ENCODE measurements at places on chromosomes 1 and 21.

GRCh38 chr1:204307334-204307883 is 52.3 kb downstream of the PLEKHA6 start:
- H3K36me3 ChIP-seq: no peaks in the 10 kb centered on the region
- H3K4me1 ChIP-seq: peaks cover 9% of the 10 kb centered on the region
- H3K4me3 ChIP-seq: peak overlapping the region; percentile 43
- no peak for DNase-seq
- no peaks in the 10 kb centered on the region for H3K27me3 ChIP-seq
- H3K27ac ChIP-seq: peak overlapping the region; percentile 40

DNA sequence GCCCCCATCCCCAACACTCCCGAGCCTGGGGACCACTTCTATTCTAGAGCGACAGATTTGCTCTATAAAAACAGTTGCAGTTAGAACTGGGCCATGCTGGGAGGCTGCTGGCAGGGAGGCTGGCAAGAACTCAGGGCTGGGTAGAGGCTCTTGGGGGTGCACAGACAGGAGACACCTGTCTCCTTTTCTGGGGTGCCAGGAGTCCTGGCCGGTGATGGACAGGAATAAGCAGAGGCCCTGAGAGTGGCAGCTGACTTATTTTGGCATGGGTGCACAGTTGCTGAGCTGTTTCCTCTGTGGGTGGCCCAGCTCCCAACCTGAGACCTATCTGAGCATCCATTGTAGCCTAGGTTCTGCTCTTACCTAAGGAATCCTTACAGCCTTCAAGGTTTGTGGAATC is 39.2 kb upstream of the TMPRSS2 start:
- DNase-seq: no peak
- no peak overlapping the region for H3K4me3 ChIP-seq
- H3K4me1 ChIP-seq: no peaks in the 10 kb centered on the region
- H3K27ac ChIP-seq: no peak overlapping the region

GRCh38 chr1:2135441-2135841 is 59.1 kb downstream of the FAAP20 start:
- H3K27me3 ChIP-seq: no peaks in the 10 kb centered on the region
- DNase-seq: no peak
- H3K4me1 ChIP-seq: peaks cover 12% of the 10 kb centered on the region
- peak overlapping the region; percentile 71 for H3K27ac ChIP-seq

- no peak overlapping the region for H3K27ac ChIP-seq
- no peaks in the 10 kb centered on the region for H3K36me3 ChIP-seq
- no peak overlapping the region for H3K4me3 ChIP-seq
Measured at GRCh38 chr21:35716876-35717565, 343.3 kb downstream of the SETD4 start.

DNA sequence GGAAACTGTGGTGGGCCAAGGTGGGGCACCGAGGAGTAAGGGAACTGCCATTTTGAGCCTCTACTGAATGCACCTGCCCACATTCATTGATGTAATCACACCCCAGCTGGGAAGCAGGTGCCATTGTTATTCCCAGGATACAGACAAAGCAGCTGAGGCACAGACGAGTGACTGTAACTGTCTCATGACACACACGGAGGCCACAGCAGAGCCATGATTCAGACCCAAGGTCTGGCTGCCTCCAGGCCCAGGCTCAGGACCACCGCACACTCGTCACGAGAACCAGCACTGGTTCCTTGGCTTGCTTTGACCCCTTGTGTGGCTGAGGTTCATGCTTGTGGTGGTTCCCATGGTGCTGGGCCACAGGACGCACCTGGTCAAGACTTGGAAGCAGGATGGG is 45.6 kb upstream of the CLIC4 start:
- H3K4me3 ChIP-seq: no peak overlapping the region
- no peaks in the 10 kb centered on the region for H3K36me3 ChIP-seq
- no peak for DNase-seq

- peak overlapping the region; percentile 54 for H3K27ac ChIP-seq
- H3K4me1 ChIP-seq: peaks cover 11% of the 10 kb centered on the region
- H3K27me3 ChIP-seq: no peaks in the 10 kb centered on the region
Measured at GRCh38 chr1:81510701-81511100, 290.0 kb upstream of the ADGRL2 start.

DNA sequence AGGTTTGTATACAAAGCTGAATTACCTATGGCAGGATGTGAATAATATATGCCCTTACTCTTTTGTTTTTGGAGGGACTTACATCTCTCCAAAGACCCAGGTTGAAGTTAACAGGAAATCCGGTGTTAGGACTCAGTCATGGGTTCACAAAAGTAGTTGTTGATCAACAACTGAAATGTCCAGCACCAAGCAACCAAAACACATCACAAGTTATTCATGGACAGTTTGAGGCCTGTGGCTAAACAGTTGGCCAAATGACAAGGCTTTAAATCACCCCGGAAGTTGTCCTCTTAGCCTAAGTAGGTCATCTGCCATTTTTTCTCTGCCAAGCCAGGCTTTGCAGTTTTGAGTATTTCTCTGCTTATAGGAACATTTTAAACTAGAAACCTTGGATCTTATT is 89.9 kb downstream of the CD247 start:
- DNase-seq: no peak
- no peak overlapping the region for H3K27ac ChIP-seq
- no peak overlapping the region for H3K4me3 ChIP-seq
- peaks cover 21% of the 10 kb centered on the region for H3K4me1 ChIP-seq
- H3K27me3 ChIP-seq: no peaks in the 10 kb centered on the region

GRCh38 chr1:41740630-41741239 is 178.0 kb downstream of the HIVEP3 start:
- no peaks in the 10 kb centered on the region for H3K27me3 ChIP-seq
- H3K4me3 ChIP-seq: no peak overlapping the region
- DNase-seq: no peak
- no peaks in the 10 kb centered on the region for H3K36me3 ChIP-seq

DNA sequence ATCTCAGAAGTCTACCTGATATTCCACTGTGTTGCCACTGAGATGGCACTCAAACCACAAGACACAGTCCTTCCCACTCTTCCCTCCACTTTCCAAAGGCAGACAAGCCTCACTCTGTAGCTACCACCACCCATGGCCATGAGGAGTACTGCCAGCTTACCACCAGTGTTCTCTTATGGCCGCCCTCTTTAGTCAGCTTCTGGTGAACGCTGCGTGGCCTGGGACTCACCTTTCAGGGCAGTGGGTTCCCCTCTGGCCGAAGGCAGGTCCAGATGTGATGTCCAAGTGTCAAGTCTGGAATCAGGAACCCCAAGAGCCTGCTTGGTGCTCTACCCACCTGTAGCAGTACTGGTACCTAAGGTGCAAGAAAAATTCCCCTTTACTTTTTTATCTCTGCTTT is 580.8 kb downstream of the LRRIQ3 start:
- H3K27me3 ChIP-seq: no peaks in the 10 kb centered on the region
- no peak for DNase-seq
- no peaks in the 10 kb centered on the region for H3K36me3 ChIP-seq

- H3K4me3 ChIP-seq: no peak overlapping the region
- H3K27me3 ChIP-seq: no peaks in the 10 kb centered on the region
- no peak overlapping the region for H3K27ac ChIP-seq
- H3K36me3 ChIP-seq: no peaks in the 10 kb centered on the region
Measured at GRCh38 chr1:2986549-2987305, 34.5 kb upstream of the ACTRT2 start.

DNA sequence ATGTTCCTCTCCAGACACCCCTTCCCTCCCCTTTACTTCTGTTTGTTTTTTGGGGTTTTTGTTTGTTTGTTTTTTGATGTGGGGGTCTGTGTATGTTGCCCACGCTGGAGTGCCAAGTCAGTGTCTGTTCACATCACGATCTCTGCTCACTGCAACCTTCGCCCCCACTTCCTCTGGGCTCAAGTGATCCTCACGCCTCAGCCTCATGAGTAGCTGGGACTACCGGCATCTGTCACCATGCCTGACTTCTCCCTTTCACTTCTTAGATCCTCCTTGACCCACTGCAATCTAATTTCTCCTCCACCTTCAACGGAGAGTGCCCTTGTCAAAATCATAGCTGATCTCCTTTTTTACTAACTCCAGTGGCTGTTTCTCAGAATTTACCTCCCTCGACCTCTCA is 100.7 kb upstream of the KIF26B start:
- no peak for DNase-seq
- H3K4me1 ChIP-seq: no peaks in the 10 kb centered on the region
- no peak overlapping the region for H3K4me3 ChIP-seq
- no peaks in the 10 kb centered on the region for H3K27me3 ChIP-seq
- H3K27ac ChIP-seq: no peak overlapping the region
- no peaks in the 10 kb centered on the region for H3K36me3 ChIP-seq

- no peaks in the 10 kb centered on the region for H3K36me3 ChIP-seq
- no peak for DNase-seq
- no peak overlapping the region for H3K4me3 ChIP-seq
- no peaks in the 10 kb centered on the region for H3K4me1 ChIP-seq
Measured at GRCh38 chr1:238789916-238790667, 596.3 kb upstream of the CHRM3 start.

GRCh38 chr1:178150610-178151009 is 56.7 kb downstream of the RASAL2 start:
- no peaks in the 10 kb centered on the region for H3K4me1 ChIP-seq
- H3K36me3 ChIP-seq: no peaks in the 10 kb centered on the region
- no peaks in the 10 kb centered on the region for H3K27me3 ChIP-seq

DNA sequence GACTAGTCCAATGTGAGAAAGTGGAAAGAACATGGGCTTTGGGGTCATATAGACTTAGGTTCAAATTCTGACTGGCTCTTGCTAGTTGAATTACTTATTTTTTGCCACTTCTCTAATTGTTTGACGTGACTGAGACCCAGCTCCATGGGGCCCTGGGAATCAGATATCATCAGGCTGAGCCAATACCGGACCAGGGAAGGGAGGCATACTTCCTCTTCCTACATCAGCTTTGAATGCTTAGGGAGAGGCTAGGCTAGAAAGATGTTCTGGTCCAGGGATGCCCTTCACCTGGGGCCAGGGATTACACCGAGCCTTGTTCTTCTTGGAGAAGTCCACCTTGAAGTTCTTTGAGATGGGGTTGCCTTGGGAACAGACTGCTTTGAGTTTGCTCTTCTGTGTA is 3.7 kb upstream of the NR1I3 start:
- H3K4me1 ChIP-seq: peaks cover 13% of the 10 kb centered on the region
- DNase-seq: no peak

DNA sequence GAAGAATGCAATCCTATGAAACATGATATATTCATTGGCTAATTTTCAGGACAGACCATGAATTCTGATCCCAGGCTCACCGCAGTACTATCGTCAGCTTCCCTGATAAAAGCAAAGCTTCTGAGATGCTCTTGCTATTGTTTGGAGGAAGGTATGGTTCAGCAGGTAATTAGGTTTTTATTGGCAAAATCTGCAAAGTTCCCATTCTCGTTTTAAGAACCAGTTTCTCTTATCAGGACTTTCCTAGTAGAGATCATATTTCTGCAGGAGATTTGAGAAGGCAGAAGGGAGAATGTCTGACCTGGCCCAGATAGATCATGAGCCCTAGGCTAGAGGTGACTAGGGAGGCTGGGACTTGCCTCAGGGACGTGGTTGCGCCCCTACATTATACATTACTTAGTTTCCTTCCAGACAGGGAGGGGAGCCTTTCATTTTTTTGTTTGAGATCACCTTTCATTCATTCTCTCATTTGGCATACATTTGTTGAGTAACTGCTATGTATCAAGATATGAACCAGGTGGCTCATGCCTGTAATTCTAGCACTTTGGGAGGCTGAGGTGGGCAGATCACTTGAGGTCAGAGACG is 108.8 kb downstream of the NRIP1 start:
- H3K27me3 ChIP-seq: no peaks in the 10 kb centered on the region
- H3K36me3 ChIP-seq: no peaks in the 10 kb centered on the region
- H3K27ac ChIP-seq: no peak overlapping the region
- no peak for DNase-seq
- no peak overlapping the region for H3K4me3 ChIP-seq
- no peaks in the 10 kb centered on the region for H3K4me1 ChIP-seq

GRCh38 chr21:15278279-15278678 is 213.5 kb upstream of the NRIP1 start:
- H3K27me3 ChIP-seq: no peaks in the 10 kb centered on the region
- no peak for DNase-seq
- H3K36me3 ChIP-seq: no peaks in the 10 kb centered on the region
- H3K4me1 ChIP-seq: no peaks in the 10 kb centered on the region
- H3K4me3 ChIP-seq: no peak overlapping the region

DNA sequence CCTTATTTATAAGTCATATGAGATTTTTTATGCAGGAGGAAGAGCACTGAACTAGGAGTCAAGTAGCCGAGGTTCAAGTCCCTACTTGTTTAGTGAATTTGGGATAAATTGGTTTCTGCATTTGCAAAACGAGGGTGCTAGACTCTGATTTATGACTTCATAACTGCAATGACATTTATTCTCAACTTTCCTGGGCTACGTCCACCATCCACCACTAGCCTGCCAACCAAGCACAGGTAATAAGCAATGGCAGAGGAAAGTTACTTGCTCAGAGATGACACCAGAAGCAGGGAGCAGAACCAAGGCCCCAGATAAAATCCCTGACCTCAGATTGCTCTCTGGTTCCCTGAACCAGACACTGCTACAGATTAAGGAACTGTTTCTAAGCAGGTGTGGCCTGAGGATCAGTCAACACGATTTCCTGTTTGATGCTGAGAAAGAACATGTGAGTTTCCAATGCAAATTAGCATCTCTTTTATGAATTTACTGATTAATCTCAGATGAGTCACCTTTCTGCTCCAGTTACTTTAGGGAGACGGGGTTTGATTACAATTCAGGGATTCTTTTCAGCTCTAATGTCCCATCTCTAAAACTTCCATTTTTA is 52.7 kb downstream of the PLPP3 start:
- DNase-seq: no peak
- H3K27me3 ChIP-seq: no peaks in the 10 kb centered on the region
- H3K4me3 ChIP-seq: no peak overlapping the region
- H3K36me3 ChIP-seq: no peaks in the 10 kb centered on the region
- peaks cover 77% of the 10 kb centered on the region for H3K4me1 ChIP-seq

GRCh38 chr1:6224718-6225117 is 11.0 kb downstream of the ICMT start:
- no peak for DNase-seq
- no peak overlapping the region for H3K4me3 ChIP-seq
- H3K4me1 ChIP-seq: peaks cover 24% of the 10 kb centered on the region
- H3K27ac ChIP-seq: no peak overlapping the region

GRCh38 chr1:28456078-28456477 is 49.8 kb upstream of the RCC1 start:
- H3K36me3 ChIP-seq: peaks cover 31% of the 10 kb centered on the region
- H3K4me3 ChIP-seq: no peak overlapping the region
- H3K27me3 ChIP-seq: no peaks in the 10 kb centered on the region
- H3K27ac ChIP-seq: peak overlapping the region; percentile 35
- peaks cover 8% of the 10 kb centered on the region for H3K4me1 ChIP-seq

DNA sequence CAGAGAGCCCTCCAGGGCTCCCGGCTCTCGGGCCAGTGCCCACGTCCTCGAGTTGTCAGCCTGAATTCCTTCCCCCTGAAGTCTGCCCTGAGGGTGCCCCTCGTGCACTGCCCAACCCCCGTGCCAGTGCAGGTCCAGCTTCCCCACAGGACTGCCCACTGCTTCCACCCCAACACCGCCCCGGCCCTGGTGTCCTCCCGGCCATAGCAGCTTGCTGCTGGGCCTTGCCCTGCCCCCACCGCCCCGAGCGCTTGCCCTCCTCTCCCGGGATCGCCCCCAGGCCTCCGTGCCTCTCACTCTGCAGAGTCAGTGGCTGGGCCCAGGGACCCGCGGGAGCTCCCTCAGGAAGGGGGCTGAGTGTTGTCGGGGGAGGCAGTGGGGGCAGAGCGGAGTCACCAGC is 24.1 kb upstream of the ARHGEF16 start:
- H3K4me1 ChIP-seq: no peaks in the 10 kb centered on the region
- no peak for DNase-seq
- no peak overlapping the region for H3K4me3 ChIP-seq
- no peaks in the 10 kb centered on the region for H3K36me3 ChIP-seq

GRCh38 chr21:34129039-34129891 is 55.9 kb downstream of the MRPS6 start:
- H3K36me3 ChIP-seq: no peaks in the 10 kb centered on the region
- no peak for DNase-seq
- no peaks in the 10 kb centered on the region for H3K27me3 ChIP-seq
- no peak overlapping the region for H3K27ac ChIP-seq
- peak overlapping the region; percentile 32 for H3K4me3 ChIP-seq
